ENCODE measurements at places on chromosomes 11 and 22.

GRCh38 chr11:102582140-102582539 is 43.0 kb downstream of the MMP20 start:
- no peak for DNase-seq

DNA sequence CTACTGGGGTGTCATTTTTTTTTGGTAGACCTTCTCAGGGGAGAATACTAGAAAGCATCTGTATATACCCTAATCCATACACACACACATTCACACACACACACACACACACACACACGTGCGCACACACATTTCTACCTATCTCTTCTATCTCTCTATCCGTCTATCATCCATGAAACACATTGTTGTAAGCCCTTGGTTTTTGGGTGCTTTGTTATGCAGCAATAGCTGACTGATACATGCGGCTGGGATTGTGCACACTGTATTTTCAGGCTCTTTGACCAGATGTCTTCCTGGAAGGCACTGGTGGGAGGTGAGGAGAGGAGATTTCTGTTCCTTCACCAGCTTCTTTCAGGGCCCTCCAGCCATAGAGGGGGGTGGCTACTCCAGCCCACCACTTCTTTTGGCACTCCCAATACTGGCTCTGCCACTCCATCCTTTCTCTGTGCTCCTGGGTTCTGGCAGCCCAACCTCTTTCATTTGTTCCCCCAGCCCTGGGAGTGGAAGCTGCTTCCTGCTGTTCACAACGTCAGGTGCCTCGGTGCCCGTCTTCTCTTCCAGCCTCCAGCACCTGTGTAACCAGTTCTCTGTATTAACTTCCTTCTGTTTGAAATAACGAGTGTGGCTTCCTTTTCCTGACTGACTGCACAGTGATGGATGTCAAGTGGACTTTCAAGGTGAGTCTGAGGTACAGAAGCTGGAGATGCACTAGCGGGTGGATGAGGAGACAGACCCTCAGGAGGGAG is 12.4 kb upstream of the MUC2 start:
- DNase-seq, result no peak

- no peak for DNase-seq
These were observed 16.9 kb downstream of the CTNND1 start for GRCh38 chr11:57778318-57779037.

GRCh38 chr11:11335043-11335442 is 18.0 kb downstream of the CSNK2A3 start:
- DNase-seq, result no peak

DNA sequence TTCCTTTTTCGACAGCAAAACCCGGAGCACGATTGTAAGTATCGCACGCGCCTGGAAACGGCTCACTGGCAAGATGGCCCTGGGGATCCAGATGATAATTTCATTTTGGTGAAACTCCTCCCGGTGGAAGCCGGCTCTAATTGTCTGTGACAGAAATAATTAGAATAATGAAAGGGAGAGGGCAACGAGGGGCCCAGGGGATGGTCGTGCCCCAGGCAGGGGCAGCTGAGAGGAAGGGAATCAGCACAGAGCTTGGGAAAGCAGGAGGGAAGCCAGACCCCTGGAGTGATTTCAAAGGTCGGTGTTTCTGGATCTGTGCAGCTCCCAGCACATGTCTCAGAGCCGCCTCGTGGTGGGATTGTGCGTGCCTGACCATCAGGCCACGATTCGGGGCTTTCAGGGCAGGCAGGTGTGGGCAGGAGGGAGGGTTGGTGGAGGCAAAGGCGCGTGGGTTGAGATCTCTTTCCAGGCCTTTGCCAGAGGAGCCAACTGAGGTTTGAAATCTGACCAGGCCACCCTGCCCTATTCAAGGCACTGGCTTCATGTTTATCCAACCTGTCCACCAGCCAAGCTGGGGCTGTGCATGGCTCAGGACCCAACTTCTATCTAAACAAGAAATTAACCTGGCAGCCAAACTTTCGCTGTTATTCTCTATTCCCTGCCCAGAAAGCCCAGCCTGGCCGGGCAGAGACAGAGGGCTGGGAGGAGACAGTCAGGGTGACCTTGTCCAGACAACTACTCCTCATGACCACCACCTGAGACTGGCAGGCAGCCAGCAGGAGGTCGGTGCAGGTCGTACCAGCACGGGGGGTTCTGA is 27.8 kb downstream of the ANO1 start:
- no peak for DNase-seq

DNA sequence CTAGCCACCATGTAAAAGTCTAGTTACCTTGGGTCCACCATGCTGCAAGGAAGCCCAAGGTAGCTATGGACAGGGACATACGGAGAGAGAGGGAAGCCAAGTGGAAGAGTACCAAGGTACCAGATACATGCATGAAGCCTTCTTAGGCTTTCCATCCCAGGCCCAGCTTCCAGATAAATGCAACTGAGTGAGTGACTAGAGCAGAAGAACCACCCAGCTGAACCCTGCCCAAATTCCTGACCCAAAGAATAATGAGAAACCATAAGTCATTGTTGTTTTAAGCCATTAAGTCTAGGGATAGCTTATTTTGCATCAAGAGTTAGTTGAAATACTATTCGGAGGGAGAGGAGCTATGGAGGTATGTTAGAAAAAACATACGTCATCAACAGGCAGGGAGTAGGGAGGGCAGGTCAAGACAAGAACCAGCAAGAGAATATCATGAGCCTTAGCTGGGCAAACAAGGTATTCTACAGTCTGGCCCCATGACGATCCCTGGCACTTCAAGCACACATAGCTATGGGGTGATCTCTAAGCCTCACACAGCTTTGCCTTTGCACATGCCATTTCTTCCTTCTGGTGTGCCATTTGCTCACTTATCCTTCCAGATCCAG is 36.5 kb upstream of the APLNR start:
- no peak for DNase-seq

DNA sequence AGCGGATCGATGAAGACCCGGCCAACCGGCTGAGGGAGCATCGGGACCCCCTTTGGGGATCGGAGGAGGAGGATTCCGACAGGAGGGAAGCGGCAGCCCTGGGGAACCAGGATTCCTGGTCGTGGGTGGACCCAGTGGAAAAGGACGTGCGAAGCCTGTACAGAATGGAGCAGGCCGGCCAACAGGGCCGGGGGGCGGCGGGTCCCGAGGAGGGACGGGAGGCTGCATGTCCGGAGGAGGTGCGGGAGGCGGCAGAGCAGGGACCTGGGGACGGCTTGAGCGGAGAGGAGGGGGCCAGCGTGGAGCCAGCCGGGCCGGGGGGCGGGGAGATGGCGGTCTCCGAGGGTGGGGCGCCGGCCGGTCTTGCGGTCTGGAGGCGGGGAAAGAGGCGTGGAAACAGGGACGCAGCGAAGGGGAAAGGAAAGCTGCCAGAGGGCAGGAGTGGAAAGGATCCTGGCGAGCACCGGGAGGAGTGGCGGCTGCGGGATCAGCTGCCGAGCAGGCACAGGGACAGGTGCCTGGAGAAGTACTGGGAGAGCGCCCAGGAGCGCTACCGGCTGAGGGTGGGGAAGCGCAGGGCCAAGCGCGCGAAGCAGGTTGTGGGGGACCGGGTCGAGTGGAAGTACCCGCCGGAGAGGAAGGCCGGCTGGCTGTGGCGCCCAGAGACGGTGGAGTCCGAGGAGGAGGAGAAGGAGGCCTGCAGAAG is at the start of gene ANO5:
TSS of gene ANO5 (plus strand) at position 444 of the 706 bp plus-strand sequence. CDS start 408 bp downstream, outside the sequence.
- no peak for DNase-seq

DNA sequence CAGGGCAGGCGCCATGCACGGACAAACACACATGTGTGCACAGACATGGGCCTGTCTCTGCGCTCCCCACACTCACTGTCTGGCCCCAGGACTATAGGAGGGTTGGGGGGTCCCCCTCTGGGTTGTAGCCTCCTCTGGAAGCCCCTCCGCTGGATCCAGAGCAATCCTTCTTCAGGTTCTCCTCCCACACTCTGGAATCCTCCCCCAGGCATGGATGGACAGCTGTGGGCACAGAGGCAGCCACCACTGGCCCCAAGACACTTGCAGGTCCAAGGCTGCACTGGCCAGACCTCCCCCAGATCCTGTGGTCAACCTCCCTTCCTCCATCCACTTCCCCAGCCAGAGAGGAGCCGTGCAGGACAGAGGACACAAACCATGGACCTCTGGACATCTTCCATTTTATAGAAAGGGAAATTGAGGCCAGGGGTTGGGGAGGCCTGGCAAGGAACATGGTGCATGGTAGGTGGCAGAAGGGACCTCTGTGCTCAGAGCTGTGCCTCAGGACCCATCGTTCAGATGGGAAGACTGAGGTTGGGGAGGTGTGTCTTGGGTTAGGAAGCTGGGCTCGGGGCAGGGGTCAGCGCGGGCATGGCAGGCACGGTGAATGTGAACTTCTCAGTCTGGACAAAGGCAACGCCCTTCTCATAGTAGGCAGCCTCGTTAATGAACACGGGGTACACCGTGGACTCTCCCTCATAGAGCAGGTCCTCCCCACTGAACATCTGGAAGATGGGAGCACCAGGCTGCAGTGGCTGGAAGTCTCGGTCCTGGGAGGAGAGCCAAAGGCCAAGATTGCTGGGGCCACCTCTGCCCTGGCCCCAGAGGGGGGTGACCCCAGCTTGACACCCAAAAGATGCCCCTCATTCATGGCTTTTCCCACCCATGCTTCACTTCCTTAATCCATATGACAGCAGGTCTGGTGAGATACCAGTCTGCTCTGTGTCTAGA is 2.9 kb upstream of the TBX10 start:
- no peak for DNase-seq

- DNase-seq, result no peak
These were observed at the start of gene OR6A2 for GRCh38 chr11:6799402-6799801. TSS of gene OR6A2 (minus strand) at chr11:6799689. CDS start at chr11:6795708, 3,981 bp downstream.

- DNase-seq, result no peak
These were observed 15.8 kb upstream of the ETS1 start for GRCh38 chr11:128603003-128603696.

DNA sequence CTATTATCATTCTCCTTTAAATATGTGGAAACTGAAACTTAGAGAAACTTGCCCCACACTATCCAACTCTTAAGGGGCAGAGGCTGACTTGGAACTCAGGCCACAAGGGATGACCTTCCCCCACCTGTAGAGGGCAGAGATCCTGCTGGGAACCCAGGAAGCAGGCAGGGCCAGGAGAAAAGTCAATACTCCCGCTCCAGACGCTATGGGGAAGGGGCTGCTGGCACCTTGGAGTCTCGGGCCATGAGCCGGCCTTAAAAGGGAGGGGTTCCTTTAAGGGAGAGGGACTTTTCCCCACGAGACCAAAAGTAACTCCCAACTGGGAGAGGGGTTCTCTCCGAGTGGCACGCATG is 620 bp upstream of the ANO5 start:
- DNase-seq, result no peak

GRCh38 chr11:24375351-24375750 is 121.5 kb upstream of the LUZP2 start:
- no peak for DNase-seq

- DNase-seq, result no peak
These were observed 86.5 kb upstream of the SHANK2 start for GRCh38 chr11:71338801-71339395.

DNA sequence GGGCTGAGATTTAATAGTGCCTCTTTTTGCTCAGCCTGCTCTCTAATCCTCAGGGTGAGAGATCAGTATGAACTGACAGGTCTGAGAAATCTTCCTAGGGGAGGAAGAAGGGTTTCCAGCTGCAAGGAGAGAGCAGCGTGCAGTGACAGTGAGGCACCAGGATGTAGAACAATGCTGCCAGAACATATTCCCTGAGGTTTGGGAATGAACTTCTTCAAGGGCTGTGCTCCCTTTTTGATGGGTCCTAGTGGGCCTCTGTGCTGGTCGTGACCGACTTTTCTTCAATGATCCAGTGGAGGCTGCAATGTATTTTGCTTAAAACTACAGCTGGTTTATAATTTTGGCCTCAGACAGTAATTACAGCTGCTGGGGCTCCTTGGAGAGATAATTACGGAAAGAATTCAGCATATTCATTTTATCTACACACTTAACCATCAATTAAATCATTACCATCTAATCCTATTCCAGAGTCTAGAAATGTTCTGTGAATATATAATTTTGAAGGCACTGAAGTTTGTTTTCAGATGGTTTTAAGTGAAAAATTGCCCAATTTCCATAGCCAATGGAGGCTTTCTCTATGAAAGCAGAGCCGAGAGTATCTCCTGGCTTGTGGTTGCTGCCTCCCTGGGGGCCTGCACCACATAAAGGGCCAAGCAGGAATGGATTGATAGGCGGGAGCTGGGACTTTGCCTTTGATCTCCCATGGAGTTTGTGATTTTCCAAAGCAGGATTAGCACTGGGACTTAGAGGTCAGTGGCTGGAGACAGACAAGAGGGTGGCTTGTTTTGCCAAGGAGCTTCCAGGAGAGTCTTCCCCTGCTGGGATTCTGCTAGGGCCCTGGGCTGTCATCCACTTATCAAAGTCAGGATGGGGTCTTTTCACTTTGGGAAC is 41.0 kb upstream of the OLFML1 start:
- no peak for DNase-seq

GRCh38 chr11:107078375-107078774 is 60.1 kb upstream of the GUCY1A2 start:
- no peak for DNase-seq

GRCh38 chr22:46318576-46318975 is 16.9 kb upstream of the TRMU start:
- no peak for DNase-seq

DNA sequence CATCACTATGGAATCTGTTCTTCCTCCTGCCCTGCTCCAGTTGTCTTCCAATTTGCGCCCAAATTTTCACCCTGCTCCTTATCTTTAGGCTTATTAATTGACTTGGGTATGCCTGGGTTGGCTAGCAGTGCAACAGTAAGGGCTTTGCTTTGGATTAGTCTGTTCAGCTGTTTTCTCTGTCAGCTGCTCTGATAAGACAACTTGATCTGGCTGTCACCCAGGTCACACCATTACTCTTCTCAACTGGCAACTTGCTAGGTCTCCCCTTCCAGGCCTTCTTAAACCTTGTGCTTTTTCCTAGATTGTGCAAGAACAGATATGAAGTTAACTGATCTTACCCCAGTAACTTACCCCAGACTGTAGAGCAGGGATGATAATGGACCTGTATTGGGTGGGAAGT is 357.8 kb upstream of the LARGE1 start:
- DNase-seq, result no peak

- no peak for DNase-seq
These were observed 213.0 kb upstream of the E2F8 start for GRCh38 chr11:19453651-19454257.

GRCh38 chr22:24175160-24175808 is 6.0 kb upstream of the SUSD2 start:
- peak; percentile 41 for DNase-seq

DNA sequence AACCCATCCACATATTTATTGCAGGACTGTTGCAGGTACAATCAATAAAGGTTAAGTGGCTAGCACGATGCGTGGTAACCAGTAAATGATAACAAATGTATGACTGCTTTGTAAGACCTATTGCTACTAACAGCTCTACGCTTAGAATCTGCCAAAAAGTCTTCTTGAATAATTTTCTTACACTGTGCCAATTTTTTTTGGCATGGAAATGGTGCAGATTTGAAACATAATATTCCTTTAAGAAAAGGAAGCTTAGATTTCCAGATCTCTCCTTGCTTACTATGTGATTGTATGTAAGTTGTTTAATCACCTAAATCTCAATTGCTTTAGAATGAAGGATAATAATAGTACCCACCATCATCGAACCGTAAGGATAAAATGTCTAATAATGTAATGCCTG is 192.0 kb downstream of the LRRC4C start:
- DNase-seq, result no peak

DNA sequence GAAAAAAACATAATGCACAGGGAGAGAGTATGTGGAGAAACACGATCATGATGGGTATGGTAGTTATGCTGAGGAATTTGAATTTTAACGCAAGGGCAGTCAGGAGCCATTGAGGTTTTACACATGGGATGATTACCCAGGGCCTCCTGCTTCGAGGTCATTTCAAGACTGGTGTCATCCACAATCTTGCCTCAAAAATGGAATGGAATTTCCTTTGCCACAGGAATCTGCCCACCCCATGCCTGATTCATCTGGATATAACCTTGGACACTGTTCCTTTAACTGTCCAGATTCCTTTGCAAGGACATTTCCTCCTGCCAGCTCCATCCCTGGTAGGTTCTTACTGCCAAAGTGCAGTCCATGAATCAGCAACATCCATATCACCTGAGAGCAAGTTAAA is 655.9 kb upstream of the TENM4 start:
- DNase-seq, result no peak

Measured in activated T-helper 1 cell treated with anti-CD3 and anti-CD28 coated beads, Interleukin-2, amount 50 U/mL, for 16 hours (primary cell).